ENCODE measurements at places on chromosomes 6 and 20. TPM values are rescaled to one million over a fixed set of nuclear protein-coding genes. Genes with fewer than 3 reads are reported as not detected.

Gene ECI2
- 66.1 TPM for total RNA-seq

Gene DDX43
- not detected for total RNA-seq

Gene IL20RA
- total RNA-seq, result 0.15 TPM

Gene RGS17
- 6.3 TPM for total RNA-seq

Gene RIPOR3
- total RNA-seq, result not detected

Gene ZNF341
- total RNA-seq, result 3.7 TPM

Gene OR2J2
- total RNA-seq, result not detected

Gene GABRR1
- not detected for total RNA-seq

Gene COL9A1
- total RNA-seq, result not detected

Gene TUBB2A
- 88.7 TPM for total RNA-seq

Gene ELMO2
- 25.7 TPM for total RNA-seq

Gene DEFB132
- not detected for total RNA-seq

Gene LAMP5
- not detected for total RNA-seq

Gene MEP1A
- total RNA-seq, result not detected

Gene TBC1D20
- 35.7 TPM for total RNA-seq

Gene SLC26A8
- total RNA-seq, result 0.10 TPM

Gene ARMH2
- not detected for total RNA-seq

Gene POLR1H
- 35.3 TPM for total RNA-seq

Gene GSTA1
- total RNA-seq, result not detected

Gene LY6G6D
- total RNA-seq, result not detected

Gene CLDN20
- not detected for total RNA-seq

Gene NOTCH4
- total RNA-seq, result 0.76 TPM

Gene ZSCAN31
- 2.3 TPM for total RNA-seq

Gene SLC52A3
- total RNA-seq, result 0.52 TPM

Gene CYP39A1
- total RNA-seq, result not detected
